CD4-positive, alpha-beta T cell treated with Interleukin-15 for 4 hours (primary cell): ENCODE measurements at places on chromosomes 3 and 15.

DNA sequence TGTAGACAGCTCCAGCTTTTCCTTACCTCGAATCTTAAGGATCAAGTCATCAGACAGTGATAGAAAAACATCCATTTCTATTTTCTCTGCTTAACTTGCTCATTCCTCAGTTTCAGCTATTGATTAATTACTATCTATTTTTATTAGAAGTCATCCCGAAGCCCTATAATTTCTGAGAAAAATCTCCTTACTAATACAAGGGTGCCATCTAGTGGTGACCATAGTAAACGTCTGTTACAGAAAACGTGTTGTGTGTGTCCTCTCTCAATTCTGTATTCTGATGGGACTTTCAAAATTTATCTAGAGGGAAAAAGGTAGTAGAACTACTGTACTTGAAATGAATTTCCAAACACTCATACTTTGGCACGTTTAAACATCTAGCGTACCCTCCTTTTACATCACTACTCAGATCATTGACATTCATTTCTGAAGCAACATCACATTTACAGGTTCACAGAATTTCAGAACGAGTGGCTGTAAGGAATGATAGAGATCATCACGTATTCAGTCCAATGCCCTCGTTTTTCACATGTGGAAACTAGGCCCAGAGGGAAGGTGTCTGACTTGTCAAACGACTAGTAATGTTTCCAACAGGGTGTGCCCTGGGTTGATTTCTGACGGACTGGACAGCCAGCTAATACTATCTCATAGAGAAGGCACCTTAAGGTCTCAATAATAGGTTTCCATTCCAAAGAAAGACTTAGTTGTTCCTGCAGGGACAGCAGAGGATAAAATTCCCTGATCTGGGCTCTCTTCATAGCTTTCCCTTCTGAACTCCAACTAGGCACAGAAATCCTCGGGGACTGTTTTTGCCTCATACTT lies 25.6 kb downstream of the HACD2 start:
- DNase-seq = peak; percentile 68

- DNase-seq = no peak
These were observed 27.9 kb upstream of the SCN10A start for GRCh38 chr3:38843898-38844297.

DNA sequence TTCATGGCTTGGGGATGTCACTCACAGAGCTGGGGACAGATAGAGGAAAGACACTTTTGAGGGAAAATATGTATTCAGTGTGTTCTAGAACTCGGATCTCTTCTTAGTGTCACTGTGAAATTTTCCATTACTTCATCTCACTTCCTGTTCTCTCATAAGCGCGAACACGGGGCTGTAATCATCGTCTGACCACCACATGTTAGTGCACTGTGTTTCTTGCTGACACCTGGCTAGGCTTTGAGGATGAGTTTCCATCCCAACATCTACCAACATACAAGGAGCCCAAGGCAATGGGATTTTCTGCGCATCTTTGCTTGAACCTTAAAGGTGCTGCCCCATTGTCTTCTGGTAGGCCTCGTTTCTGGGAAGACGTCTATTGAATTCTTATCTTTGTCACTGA lies 84.0 kb downstream of the LIPC start:
- DNase-seq = no peak

DNA sequence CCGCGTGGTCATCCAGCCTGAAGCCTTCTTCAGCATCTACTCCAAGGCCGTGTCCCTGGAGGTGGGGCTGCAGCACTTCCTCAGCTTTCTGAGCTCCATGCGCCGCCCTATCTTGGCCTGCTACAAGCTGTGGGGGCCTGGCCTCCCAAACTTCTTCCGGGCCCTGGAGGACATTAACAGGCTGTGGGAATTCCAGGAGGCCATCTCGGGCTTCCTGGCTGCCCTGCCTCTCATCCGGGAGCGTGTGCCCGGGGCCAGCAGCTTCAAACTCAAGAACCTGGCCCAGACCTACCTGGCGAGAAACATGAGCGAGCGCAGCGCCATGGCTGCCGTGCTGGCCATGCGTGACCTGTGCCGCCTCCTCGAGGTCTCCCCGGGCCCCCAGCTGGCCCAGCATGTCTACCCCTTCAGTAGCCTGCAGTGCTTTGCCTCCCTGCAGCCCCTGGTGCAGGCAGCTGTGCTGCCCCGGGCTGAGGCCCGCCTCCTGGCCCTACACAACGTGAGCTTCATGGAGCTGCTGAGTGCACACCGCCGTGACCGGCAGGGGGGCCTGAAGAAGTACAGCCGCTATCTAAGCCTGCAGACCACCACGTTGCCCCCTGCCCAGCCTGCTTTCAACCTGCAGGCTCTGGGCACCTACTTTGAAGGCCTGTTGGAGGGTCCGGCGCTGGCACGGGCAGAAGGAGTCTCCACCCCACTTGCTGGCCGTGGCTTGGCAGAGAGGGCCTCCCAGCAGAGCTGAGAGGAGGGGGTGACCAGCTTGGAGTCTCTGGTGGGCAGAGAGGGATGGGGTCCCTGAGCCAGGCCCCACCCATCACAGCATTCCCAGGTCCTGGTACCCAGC lies 37.9 kb downstream of the GOLGA6A start:
- DNase-seq = no peak

GRCh38 chr3:10516544-10517452 lies 11.4 kb upstream of the ATP2B2 start:
- DNase-seq = no peak

- DNase-seq = no peak
These were observed 425.0 kb downstream of the TIGIT start for GRCh38 chr3:114718898-114719210.

DNA sequence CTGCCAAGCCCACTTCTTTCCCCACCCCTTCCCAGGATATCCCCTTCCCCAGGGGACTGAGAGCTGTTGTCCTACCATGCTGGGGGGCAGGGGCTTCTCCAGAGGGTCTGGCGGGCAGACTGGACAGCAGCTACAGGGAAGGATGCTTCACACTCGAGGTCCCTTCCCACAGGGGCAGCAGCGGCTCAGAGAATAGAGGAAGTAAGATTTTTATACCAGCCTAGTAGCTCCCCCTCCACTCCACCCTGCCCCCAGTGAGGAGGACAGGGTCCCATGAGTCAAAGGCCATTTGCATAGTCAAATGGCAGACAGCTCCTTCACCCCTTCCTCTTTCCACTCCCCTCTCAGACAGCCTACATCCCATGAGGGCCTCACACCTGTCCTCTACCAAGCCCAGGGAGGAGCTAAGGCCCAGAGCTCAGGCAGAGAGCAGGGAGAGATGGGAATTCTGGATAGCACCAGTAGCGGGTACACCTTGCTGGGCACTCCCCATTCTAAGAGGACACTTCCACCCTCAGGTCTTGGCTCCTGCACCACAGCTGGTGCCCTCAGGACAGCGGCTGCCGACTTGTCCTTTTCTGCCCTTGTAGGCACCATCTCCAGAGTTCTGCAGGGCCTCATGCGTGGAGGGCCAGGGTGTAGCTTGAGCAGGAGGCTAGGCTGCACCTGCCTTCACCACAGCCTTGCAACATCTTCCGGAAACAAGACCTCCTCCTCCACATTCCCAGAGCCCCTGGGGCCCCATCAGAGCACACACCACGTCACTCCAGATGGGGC lies at the start of gene TLR9:
TLR9 (minus strand) TSS at position 194 of the 777 bp plus-strand sequence; CDS start at position 78, 116 bp downstream.
- no peak for DNase-seq

DNA sequence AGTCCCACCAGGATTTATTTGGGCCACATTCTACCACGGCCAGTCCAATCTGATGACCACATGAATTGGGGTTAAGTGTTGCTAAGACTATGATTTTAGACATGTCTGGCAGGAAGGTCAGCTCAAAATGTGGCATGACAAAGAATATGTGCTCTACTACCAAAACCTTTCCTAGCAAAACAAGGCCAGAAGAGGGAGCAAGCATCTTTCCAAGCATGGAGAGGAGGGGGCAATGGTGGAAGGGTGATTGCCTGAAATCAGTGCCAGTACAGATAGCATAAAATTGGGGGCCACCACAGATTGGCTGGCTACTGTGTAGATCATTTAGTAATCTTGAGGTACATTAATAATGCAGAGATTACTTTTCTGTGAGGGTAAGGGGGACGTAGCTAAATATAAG lies 43.2 kb downstream of the TMEM39A start:
- DNase-seq = no peak

- DNase-seq = no peak
These were observed 164.6 kb upstream of the BCL6 start for GRCh38 chr3:187909866-187910265.

DNA sequence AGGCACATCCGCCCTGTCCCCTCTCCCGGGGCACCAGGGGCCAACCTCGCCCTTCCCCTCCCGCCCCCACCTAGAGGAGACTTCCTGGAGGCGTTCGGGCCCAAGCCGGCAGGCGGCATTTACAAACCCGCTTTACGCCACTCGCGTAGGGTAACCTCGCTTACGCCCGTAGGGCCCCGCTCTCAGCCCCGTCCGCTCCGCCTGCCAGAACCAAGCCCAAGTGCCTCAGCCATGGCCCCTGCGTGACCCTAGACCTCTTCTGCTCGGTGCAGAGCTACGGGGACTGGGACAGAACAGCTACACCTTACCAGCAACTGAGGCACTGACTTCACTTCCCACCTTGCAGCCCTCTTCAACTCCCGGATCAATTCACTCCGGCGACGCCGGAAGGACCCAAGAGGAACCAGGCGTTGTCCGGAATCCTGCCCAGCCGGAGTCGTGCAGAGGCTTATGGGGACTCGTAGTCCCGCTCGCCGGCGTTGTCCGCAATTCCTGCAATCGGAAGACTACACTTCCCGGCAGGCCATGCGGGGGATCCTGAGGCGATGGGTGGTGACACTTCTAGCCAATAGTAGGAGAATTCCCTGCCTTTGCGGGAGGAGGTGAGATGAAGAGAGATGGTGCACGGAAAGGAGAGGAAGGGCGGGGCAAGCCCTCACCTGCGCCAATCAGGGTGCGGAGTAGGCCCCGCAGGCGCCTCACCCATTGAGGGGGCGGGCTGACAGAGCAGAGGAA lies at the start of gene PDCD10:
PDCD10 (minus strand) TSS at position 395 of the 735 bp plus-strand sequence. CDS start 14,735 bp downstream, outside the sequence.
- DNase-seq = peak; percentile 98

GRCh38 chr3:127140501-127141460 lies 52.1 kb upstream of the PRR23E start:
- DNase-seq = no peak

- DNase-seq = no peak
These were observed 36.0 kb downstream of the LDHAL6B start for GRCh38 chr15:59242649-59243048.

- DNase-seq = no peak
These were observed 176.5 kb upstream of the PLSCR5 start for GRCh38 chr3:146781606-146782005.

DNA sequence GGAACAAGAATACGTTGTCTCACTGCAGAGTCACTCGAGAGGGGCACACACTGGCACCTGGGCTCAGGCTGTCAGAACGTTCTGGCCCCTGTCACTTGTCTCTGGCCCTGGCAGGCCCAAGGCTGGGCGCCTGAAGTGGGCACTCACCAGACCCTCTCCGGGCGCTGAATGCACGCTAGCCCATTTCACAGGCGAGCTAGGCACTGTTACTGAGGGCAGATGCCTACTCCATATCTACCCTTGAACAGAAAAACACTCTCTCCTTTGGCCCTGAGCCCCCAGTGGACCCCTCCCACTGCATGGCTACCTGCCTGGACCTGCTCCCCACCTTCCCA lies 42.3 kb upstream of the IQSEC1 start:
- no peak for DNase-seq

- DNase-seq = no peak
These were observed 484 bp downstream of the CNTN4 start for GRCh38 chr3:2099028-2099671.

DNA sequence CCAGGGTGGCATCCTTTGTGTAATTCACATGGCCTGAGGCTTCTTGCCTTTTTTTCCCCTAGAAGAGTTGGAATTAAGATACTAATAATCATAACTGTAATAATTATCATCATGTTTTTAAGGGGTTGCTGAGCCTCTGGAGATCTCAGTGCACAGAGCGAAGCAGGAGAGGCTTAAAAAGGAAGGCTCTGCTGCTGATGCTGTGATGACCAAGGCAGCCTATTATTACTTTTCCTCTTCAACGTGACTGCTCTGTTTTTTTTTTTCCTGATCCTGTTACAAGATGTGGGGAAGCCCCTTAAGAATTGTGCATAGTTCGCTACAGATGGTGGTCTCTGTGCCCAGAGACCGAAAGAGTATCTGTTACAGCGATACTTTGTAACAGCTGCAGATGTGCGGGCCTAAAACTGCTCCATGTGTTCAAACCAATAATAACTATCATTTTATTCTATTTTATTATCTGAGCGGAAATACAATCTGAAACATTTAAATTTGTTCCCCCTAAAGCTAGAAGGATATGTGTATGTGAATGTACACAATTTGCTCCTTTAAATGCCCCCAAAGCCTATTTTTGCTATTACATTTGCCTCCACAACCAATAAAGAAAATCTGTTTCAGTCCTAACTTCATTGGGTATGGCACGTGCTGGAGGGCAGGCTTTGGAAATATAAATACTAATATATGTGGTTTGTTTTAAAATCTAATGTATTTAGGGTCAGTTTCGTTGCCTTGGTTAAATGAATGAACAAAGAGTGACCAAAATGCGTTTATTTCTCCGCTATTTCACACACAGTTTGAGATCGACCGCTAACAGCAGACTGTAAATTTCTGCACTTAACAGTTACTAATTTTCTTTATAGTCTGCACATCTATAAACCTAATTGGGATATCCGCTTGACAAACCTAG lies 4.6 kb downstream of the SHOX2 start:
- DNase-seq = no peak

DNA sequence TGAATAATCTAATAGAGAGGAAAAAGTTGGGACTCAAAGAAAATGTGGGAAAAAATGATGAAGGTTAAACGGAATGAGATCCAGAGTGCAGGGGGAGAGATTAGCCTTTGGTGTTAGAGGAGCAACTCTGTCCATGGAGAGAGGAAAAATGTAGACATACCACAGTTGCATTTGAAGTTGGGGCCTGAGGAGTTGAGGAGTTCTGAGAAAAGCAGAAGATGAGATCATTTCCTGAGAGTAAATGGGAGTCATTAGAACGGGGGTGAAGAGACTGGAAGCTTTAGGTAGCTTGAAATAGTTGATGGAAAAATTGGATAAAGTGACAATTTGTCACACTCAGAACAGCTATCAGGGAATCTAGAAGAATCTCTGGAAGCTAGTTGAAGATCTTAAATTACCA lies 7.3 kb downstream of the CCR5AS start:
- DNase-seq = no peak

GRCh38 chr3:105722943-105723556 lies 145.8 kb downstream of the CBLB start:
- DNase-seq = peak; percentile 28

- no peak for DNase-seq
These were observed 34.6 kb downstream of the GLDN start for GRCh38 chr15:51375966-51376640.

GRCh38 chr15:44084770-44085169 lies 110.3 kb downstream of the FRMD5 start:
- DNase-seq = no peak

GRCh38 chr3:168678730-168679129 lies 583.0 kb upstream of the GOLIM4 start:
- DNase-seq = no peak

GRCh38 chr3:61908382-61908781 lies 347.0 kb downstream of the PTPRG start:
- no peak for DNase-seq
